Stimulated activated CD4-positive, alpha-beta T cell treated with anti-CD3 and anti-CD28 coated beads, Interleukin-1b, Interleukin-23, amount 100 ng/mL, for 4 hours (primary cell): ENCODE measurements at places on chromosomes 5 and 9.

DNA sequence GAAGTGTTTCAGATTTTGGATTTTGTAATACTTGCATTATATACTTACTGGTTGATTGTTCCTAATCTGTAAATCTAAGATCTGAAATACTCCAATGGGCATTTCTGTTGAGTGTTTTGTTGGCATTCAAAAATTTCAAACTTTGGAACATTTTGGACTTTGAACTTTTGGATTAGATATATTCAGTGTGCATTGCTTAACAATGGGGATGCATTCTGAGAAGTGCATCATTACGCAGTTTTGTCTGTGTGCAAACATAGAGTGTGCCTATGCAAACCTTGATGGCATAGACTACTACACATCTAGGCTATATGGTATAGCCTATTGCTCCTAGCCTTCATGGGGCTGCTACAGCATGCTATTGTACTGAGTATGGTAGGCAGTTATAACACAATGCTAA is 325.4 kb downstream of the KDM4C start:
- DNase-seq: no peak

DNA sequence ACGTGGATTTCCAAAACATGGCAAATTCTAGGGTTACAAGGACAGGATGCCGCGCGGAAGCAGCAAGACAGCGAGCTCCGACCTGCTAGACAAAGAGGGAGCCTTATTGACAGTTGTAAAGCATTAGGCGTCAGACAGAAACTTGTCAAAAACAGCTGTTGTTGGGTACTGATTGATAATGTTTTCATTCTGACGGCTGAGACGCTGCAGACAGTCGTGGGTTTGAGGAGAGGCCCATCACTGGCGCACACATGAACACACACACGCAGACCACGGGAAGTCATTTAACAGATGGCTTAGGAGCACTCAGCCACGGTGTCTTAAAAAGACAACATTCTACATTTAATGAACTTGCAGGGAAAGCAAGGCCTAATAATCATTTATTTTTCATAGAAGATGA is 324.0 kb downstream of the NDUFS4 start:
- DNase-seq: no peak

GRCh38 chr5:4208537-4208936 is 612.9 kb downstream of the IRX1 start:
- no peak for DNase-seq

DNA sequence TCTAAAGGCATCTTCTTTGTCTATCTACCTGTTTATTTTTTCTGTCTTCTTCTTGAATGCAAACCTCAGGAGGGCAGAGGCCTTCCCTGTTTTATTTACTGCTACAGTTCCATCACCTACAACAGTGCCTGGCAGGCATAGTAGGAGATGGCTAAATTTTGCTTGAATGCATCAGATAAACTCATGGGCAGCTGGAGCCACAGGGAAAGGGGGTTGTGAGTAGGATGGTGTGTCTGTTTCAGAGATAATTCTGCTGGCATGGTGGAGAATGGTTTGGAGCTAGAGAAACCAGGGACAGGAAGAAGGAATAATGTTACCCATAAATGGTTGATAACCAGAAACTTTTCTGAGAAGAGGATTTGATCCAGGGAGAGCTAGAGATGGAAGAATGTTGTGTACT is 189.8 kb upstream of the BRINP1 start:
- DNase-seq: no peak

DNA sequence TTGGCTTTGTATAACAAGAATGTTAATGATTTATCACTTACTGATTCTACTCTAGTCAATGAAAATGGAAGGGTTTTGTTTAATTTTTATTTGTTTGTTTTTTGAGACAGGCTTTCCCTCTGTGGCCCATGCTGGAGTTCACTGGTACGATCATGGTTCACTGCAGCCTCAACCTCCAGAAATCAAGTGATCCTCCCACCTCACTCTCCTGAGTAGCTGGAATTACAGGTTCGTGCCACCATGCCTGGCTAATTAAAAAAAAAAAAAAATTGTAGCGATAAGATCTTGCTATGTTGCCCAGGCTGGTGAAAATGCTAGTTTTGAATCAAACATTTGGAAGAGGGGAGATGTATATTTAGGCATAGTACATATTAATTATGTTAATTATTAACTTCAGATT is 209.4 kb downstream of the NFIB start:
- no peak for DNase-seq

GRCh38 chr9:98985596-98985995 is 41.9 kb downstream of the COL15A1 start:
- DNase-seq: no peak

GRCh38 chr5:142905348-142905747 is 135.2 kb downstream of the ARHGAP26 start:
- DNase-seq: no peak

DNA sequence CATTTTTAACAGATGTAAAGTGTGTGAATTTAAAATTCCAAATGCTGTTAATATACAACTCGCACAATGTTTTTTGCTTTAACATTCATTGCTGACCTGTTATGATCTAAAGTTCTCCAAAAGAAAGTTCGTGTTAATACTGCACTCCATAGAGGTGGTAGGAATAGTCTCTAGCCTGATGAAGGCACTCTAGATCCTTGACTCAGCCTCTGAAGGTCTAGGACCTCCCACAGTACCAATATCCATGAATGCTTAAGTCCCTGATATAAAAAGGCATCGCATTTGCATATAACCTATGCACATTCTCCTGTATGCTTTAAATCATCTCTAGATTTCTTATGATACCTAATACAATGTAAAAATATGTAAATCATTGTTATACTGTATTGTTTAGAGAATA is 213.6 kb downstream of the EFNA5 start:
- no peak for DNase-seq

GRCh38 chr9:32426278-32426939 is 42.0 kb downstream of the ACO1 start:
- no peak for DNase-seq

- no peak for DNase-seq
These were observed 164.7 kb downstream of the ADAMTSL1 start for GRCh38 chr9:18638371-18639249.
